ENCODE measurements at places on chromosomes 6 and 20.

GRCh38 chr20:22584922-22585785, 782 bp upstream of the FOXA2 start:
- DNase-seq = no peak

DNA sequence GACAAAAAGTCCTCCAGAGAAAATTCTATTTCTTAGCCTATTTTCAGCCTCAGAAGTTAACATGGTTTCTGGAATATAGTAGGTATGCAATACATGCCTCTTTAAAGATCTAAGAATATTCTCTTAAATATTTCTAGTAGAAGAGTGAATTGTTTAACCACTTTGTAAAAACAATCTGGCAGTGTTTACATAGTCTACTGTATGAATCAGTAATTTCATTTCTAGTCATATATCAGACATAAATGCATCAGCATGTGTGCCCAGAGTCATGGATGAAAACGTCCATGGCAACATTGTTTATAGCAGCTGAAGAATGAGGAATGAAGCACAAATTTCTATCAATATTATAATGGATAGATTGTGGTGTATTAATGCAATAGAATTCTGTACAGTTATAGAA, 124.9 kb downstream of the NKAIN2 start:
- DNase-seq = no peak

DNA sequence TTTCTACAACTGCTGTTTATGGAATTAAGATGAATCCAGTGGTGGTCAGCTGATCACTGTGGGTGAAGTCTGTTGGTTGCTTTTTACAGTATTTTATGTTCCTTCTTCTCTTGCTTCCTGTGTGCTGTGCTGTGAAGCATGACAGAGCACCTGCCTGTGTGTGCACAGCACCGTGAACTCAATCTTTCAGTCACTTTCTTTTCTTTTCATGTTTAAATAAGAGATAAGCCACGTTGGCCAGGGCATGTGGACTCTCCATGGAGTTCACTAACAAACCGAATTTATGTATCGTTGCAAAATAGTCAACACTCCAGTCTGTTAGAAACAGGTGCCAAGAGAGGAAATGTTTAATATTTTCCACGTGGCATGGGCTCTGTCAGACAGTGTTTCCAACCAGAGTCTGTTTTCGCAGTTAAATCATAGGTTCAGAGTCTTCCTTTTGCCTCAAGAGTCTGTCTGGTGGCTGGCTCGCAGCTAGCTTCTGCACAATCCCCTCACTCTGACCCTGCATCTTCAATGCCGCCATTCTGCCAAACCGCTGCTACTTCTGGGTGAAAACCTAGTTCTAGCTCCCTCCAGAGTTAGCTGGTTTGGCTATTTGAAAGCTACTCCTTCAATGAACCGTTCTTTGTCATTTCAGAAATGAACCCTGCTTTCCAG, 73.2 kb downstream of the QRSL1 start:
- DNase-seq = no peak

DNA sequence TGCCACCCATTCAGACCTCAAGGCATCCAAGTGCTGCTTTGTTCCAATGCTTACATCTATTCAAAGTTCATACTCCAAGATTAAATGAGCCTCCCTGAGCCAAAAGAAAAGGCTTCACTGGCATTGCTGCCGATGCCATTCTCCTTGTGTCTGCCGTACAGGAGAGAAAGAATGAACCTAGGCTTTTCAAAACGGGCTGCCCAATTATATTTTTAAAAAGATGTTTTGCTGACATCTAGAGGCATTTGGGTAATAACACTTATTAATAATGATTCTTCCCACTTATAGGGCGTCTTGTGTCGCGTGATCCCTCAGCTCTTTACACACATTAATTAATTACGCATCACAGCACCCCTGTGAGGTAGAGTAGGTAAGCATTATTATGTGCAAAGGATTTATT, 545.6 kb downstream of the PKHD1 start:
- no peak for DNase-seq

DNA sequence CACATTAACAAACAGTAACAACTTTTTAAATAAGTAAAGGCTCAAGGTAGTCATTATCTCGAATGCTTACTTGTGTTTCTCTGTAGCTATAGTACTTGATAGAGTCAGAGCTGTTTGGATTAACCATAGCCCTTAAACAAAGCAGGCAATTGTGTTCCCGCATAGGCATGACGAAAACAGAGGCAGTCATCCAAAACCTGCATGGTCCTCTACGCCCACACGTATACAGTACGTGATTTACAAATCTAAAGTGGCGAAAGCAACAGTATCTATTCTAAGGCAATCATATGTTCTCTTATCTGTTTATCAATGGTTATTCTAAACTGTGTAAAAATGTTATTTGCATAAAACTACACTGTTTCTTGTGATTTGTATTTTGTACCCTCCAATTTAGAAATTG, 31.8 kb downstream of the HFE start:
- no peak for DNase-seq

GRCh38 chr6:42366999-42367352, 84.8 kb downstream of the TRERF1 start:
- DNase-seq = no peak

DNA sequence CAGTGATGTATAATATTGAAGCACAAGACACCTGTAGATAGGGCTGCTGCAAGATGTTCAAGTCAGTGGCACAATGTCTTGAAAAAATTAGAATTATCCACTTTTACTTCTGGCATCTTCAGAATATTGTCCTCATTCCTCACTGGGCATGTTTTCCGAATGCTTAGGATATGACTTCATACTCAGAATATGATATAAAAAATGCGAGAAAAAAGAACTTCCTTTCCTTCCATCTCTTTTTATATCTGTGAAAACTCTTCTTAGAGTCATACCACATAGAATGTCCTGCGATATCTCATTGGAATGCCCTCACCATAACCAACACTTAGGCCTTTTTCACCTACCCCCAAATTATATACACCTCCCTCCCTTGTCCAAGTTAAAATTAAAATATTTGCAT, 4.6 kb downstream of the MAS1L start:
- DNase-seq = no peak

DNA sequence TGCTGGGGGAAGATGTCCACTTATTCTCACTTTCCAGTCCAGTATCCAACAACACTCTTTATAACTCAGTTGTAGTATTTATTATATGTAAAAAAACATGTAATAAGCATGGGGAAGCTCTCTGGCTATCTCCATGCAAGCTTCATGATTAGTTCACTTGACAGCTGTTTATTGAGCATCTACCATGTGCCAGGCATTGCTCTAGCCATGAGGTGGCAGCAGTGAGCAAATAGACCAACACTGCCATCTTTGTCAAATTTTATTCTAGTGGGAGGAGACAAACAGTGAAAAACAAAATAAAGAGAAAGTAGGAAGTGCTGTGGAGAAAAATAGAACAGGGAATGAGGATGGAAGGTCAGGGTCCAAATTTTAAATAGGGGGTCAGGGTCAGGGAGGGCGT, 131.8 kb downstream of the CFAP61 start:
- DNase-seq = peak; percentile 8

- no peak for DNase-seq
These were observed 286.0 kb upstream of the CDH4 start for GRCh38 chr20:60966031-60966430.

DNA sequence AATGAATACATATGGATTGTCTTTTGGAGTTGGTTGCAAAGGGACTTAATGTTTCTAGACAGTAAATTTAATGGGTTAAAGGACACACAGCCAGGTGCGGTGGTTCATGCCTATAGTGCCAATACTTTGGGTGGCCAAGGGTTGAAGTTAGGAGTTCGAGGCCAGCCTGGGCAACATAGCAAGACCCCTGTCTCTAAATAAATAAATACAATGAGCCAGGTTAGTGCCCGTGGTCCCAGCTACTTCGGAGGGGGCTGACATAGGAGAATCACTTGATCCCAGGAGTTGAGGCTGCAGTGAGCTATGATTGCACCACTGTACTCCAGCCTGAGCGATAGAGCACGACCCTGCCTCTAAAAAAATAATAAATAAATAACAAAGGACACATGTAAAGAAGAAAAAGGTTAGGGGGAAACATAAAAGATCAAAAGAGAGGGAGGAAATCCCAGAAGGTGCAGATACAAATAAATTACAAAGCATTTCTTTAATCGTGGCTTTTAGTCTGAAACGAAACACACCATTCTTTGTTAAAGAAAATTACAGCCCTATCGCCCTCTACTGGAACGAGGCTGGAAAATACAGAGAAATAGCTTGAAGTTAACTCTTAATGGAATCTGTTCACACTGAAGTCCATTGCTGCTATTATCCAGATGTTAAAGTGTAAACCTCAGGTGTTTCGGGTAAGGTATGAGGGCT, 42.6 kb upstream of the SCML4 start:
- no peak for DNase-seq

DNA sequence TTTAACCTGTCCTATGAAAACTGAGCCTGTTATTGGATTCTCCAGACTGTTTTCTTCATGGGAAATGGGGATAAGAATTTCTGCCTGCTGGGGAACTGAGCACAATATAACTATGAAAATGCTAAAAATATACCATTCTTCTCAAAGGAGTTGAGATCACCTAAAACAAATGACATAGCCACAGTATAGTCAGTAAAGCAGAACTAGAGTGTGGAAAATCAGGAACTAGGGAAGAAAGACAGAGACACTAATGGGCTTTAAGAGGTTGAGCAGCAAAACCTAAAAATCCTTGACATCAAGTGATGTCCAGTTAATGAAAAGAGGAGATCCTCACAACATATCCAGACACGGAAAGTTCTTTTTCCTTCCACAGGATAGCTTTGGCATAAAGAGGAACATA, 215.7 kb upstream of the CST7 start:
- DNase-seq = no peak

- no peak for DNase-seq
These were observed 24.0 kb downstream of the ACSS1 start for GRCh38 chr20:25033924-25034300.

GRCh38 chr6:160277546-160277945, 18.9 kb upstream of the SLC22A2 start:
- no peak for DNase-seq

GRCh38 chr20:49710971-49711666, 2.6 kb downstream of the B4GALT5 start:
- no peak for DNase-seq

GRCh38 chr6:12200015-12200564, 90.1 kb upstream of the EDN1 start:
- DNase-seq = no peak

DNA sequence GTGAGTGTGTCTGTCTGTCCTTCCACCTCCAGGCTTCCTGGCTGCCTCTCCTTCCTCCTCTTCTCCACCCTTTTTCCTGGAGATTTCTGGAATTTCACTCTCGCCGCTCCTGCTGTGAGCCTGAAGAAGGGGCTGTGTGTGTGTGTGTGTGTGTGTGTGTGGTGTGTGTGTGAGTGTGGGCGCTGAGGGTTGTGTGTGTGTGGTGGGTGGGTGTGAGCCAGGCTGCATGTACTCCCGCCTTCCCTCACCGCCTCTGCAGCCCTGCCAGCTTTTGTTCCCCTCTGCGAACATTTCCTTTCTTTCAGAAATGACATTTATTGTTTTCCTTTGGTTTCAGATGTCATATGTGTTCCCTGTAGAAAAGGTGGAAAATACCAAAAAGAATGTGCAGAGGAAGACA, 76.0 kb downstream of the SRC start:
- DNase-seq = no peak

DNA sequence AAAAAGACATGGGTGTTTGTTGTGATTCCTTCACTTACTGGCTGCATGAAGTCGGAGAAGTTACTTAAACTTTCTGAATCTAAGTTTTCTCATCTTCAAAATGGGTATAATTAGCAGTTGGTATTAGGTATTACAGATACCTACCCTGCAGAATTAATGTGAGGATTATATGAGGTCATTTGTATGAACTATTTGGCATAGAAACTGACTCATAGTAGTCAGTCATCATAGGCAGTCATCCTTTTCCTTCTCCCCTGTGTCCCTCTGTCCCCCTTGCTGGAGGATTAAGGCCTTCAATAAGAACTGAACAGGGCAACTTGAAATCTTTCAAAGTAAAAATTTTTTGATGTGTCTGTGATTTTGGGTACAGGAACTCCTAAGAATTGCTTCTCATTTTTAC, 26.3 kb downstream of the RALGAPB start:
- DNase-seq = no peak

GRCh38 chr6:151757506-151757955, 50.0 kb upstream of the ESR1 start:
- no peak for DNase-seq

GRCh38 chr6:56292505-56293181, 45.3 kb upstream of the COL21A1 start:
- DNase-seq = no peak

DNA sequence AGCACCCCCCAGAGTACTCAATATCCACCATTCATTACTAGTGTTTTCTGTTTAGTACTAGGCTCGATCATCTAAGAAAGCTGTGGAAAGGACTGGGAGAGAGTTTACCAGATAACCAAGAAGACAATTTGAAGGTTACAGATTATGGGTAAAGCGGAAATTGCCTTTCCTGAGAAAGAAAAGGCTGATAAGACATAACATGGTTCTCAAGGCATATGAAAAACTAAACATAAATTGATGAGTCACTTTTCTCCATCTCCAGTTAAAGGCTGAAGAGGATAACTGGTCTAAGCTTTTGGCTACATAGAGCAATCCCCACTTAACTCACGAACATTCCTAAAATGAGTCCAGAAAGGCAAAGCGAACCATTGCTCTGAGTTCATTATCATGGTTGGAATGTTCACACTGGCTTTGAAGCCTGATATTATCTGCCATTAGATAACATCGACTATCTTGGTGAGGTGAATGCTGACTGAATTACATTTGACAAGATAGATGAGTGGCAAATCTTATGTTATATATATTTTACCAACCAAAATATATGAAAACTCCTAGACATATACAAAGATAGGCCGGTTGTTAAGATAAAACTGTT, 65.8 kb downstream of the BTBD9 start:
- no peak for DNase-seq

DNA sequence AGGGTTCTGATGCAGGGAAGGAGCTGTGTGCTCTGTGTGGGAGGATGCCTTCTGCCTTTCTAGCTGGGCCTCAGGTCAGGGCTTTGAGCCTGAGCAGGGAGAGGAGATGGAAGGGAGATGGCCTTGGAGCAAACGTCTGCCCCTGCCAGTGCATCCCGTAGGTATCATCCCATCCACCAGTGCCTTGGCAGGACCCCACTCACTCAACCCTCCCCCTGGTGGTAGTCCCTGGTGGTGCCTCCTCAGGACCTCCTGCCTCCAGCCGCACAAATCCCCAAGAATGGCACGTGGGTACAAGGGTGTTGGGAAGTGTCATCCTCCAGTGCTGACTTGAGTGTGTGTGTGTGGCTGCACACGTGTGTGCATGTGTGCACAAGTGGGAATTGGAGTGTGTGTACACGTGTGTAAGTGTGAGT, 23.1 kb upstream of the MICB start:
- DNase-seq = no peak

DNA sequence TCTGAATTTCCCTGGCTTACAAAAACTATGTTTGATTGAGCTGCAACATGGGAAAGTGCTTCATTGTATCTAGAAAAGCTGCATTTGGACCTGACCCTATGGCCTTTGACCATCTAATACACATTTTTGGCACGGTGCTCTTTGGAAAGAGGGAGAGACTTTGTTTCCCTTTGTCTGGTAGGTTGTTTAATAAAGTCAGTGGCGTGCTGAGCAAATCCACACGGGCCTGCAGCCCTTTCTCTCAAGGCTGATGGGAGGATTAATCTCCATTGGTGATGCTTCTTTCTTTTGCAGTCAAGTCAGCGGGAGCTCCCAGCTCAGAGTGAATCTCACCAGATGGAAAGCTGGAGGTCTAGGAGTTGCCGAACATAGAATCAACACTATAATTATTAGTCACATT, 314.7 kb upstream of the CNR1 start:
- DNase-seq = no peak

- DNase-seq = no peak
These were observed 46.5 kb downstream of the SLC22A3 start for GRCh38 chr6:160394654-160395035.
